ENCODE measurements at places on chromosomes 11 and 22. TPM values are rescaled to one million over a fixed set of nuclear protein-coding genes. Genes with fewer than 3 reads are reported as not detected.

DNA sequence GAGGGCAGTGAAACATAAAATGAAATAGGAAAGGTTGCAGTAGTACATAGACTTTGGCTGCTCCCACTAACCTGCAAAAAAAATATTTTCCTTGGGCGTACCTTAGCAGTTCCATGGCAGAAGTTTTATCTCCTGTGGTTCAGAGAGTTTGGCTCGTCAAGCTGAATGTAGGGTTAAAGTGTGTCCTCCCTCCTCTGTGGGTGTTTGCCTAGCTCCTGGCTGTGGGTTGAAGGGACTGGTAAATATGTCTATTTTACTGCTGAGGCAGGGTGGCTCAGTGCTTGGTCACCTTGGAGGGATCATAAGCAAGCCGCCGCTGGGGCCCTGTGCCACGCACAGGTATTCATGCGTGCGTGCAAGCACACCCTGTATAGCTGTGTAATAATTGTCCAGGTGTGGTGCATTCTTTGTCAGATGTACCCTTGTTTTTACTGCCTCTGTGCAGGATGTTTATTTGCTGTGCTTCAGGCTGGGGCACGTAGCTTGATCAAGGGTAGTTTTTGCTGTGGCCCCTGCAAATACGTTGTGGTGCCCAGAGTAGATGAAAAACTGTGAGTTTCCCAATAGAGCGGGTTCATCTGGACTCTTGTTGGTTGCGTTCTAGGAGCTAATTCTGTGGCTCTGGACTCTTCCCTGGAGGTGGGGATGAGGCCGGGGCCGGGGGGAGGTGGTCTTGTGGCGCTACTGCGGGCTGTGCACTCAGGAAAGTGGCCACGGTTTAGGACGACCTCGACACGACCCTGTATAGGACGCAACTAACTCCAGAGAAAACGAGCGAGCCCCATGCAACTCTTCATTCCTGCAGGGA lies 732 bp upstream of the SORL1 start:
- no peak for DNase-seq

- DNase-seq, result no peak
Measured at GRCh38 chr22:40345815-40346184, 500 bp upstream of the ADSL start.

- peak; percentile 18 for DNase-seq
Measured at GRCh38 chr11:69232821-69233743, 60.9 kb upstream of the MYEOV start.

DNA sequence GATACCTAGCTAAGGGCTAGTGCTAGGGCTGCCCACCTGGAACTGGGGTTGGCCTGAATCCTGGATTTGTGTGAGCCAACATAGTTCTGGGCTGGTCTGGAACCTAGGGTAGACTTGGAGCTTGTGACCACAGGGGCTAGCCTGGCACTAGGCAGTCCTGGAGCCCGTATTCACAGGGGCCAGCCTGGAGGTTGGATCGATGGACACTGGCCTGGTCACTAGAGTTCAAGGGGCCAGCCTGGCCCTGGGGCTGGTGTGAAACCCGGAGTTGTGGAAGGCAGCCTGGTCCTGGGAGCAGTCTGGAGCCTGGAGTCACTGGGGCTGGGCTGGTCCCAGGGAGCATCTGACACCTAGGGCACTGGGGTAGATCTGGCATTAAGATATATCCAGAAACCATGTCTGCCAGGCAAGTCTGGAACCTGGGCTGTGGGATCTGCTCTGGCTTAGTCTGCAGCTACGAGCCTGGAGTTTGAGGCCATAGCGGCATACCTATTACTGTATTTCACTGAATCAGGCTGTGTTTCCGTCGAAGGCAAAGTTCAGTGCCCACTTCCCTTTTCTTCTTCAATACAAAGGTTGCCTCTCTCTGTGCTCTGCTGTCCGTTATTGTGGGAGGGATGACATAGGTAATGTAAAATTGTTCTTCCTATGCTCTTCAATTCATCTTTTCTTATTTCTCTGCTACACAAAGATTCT lies 9.1 kb upstream of the GLYATL1B start:
- DNase-seq, result no peak

DNA sequence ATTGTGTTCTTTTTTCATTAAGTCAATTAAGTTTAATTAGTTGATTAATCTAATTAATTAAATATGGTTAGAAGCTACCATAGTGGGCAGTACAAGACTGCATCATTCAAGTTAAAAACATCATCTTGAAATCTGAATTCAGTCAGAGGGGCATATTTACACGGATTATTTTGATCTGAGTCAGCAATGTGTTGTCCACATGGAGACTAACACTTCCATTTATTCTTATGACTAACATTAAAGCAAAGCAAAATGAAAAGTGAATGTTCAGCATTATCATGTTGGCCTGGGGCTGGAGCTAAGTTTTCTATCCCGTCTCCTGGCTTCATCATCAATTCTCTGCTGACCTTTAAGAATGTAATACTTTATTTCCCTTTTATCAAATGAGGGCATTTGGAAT lies 17.3 kb downstream of the FLI1 start:
- no peak for DNase-seq

DNA sequence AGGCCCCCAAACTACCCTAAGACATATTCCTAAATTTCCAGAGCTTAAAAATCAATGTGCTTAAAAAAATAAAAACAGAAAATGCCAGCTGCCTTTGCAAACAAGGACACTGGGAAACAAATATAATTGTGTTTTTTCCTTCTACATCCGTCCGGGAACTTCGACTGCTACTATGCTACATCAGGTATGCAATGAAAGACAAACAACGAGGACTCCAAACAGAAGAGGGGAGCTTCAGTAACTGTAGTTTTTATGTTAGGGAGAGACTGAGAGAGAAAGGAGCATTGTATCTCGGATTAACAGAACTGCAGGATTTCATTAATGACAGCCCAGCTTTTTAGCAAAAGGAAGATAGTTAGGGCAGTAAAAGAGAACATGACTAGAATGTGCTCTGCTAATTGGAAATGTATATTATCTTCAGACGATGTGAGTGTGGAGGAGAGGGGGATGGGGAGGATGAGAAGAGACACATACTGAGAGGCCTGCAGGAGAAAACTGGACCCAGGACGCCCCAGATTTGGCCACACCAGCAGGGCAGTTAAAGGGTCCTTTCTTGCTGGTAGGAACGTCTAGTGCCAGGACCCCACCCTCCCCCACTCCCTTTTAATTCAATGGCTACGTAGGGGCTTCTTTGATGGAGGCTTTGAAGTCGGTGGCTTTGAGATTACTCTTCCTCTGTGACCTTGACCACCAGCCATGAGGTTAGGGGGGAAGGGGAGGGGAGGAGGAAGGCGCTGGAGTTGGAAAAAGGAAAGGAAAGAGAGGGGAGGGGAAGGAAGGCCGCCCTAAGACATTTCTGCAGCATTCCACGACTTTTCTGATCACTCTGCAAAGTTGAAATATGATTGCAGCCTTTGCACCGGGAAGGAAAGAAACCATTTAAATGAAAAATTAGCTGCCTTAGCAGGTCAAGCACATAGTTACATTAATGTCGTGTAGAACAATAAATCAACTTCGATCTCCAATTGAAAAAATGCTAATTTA lies 187.1 kb downstream of the BLID start:
- peak; percentile 49 for DNase-seq

DNA sequence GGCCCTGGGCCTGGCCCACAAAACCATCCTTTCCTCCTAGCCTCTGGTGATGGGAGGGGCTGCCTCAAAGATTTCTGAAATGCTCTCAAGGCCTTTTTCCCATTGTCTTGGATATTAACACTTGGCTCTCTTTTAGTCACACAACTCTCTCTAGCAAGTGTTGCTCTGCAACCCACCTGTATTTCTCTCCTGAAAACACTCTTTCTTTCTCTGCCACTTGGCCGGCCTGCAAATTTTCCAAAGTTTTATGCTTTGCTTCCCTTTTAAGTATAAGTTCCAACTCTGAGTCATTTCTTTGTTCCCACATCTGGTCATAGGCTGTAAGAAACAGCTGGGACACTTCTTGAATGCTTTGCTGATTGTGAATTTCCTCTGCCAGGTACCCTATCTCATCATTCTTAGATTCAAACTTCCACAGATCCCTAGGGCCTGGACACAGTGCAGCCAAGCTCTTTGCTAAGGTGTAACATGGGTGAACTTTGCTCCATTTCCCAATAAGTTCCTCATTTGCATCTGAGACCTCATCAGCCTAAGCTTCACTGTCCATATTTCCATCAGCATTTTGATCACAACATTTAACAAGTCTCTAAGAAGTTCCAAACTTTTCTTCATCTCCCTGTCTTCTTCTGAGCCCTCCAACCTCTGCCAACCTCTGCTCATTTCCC lies 93.8 kb downstream of the TRIM29 start:
- peak; percentile 26 for DNase-seq

- peak; percentile 86 for DNase-seq
Measured at GRCh38 chr11:120172054-120172911, 34.4 kb upstream of the TRIM29 start.

- no peak for DNase-seq
Measured at GRCh38 chr22:25747245-25747944, 5.4 kb downstream of the MYO18B start.

DNA sequence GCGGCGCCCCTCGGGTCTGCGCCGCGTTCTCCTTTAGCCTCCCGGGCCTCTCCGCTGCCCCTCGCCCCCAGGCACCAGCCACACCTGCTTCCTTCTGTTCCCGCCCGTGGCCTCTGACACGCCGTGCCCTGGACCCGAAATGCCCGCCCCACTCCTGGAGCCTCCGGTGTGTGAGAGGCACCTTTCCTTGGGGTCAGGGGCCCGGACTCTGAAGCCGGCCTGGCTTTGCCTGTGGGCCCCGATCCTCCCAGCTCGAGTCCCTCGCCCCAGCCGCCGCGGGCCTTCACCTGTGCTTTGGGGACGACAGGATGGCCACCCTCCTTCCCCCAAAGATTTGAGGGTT lies 661 bp upstream of the CDPF1 start:
- DNase-seq, result peak; percentile 40

DNA sequence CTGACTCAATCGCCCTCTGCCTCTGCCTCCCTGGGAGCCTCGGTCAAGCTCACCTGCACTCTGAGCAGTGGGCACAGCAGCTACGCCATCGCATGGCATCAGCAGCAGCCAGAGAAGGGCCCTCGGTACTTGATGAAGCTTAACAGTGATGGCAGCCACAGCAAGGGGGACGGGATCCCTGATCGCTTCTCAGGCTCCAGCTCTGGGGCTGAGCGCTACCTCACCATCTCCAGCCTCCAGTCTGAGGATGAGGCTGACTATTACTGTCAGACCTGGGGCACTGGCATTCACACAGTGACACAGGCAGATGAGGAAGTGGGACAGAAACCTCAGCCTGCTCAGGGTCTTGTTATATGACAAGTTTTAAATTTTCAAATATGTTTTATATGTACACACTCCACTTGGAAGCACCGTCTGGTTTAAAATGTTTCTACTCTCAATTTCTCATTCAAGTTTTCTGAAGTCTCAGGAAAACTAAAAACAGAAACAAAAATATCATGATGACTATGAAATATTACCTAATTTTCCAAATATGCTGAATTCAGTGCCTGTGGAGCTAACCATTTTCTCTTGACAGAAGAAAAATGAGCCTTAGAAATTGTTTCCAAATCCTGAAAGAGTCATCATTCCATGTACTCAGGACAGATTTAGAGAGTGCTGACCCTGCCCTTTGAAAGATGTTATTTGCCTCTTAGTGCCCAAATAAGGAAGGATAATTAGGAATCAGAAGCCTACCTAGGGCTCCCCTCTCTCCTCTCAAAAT lies 48.8 kb upstream of the TOP3B start:
- DNase-seq, result no peak

FGF3 gene
- total RNA-seq, result not detected

OR56B4 gene
- total RNA-seq, result not detected

ENTHD1 gene
- total RNA-seq, result not detected

C11orf42 gene
- total RNA-seq, result not detected

CDKN1C gene
- 15.4 TPM for total RNA-seq

All from H9 (cell line).